ENCODE measurements at places on chromosomes 2 and 18.

DNA sequence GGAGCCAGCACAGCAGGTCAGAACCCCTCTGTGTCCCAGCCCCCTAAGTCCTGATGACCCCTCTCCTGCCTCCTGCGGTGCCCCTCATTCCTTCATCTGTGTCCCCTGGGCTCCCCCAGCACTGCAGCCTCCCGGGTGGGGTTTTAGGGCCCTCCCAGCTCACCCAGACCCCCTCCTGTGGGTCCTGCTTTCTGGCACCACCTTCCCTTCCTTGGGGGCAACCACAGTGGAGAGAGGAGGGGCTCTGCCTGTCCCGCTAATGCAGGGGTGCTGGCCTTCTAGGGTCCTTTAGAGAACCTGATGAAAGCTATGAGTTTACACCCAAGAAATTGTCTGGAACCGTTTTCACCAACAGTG lies 42.7 kb upstream of the ALPP start:
- no peak for DNase-seq

DNA sequence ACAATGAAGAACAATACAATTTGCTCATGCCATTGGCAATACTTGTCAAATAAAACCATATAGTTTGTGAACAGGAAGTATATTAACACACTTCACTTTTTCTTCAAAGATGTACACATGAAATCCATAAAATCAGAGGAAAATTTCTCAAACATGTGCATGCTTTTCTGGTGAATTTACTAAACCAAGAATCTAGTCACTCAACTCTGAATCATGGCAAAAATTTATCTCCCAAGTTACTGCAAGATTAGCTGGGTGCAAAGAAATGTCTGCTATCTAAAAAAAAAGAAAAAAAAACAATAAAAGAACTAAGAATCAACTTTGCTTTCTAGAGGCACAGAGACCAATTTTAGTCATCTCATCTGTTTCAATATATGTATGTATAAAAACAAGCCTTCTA lies 419.2 kb downstream of the NR4A2 start:
- DNase-seq = no peak

GRCh38 chr2:175889701-175890302 lies 112.3 kb downstream of the LNPK start:
- DNase-seq = no peak

DNA sequence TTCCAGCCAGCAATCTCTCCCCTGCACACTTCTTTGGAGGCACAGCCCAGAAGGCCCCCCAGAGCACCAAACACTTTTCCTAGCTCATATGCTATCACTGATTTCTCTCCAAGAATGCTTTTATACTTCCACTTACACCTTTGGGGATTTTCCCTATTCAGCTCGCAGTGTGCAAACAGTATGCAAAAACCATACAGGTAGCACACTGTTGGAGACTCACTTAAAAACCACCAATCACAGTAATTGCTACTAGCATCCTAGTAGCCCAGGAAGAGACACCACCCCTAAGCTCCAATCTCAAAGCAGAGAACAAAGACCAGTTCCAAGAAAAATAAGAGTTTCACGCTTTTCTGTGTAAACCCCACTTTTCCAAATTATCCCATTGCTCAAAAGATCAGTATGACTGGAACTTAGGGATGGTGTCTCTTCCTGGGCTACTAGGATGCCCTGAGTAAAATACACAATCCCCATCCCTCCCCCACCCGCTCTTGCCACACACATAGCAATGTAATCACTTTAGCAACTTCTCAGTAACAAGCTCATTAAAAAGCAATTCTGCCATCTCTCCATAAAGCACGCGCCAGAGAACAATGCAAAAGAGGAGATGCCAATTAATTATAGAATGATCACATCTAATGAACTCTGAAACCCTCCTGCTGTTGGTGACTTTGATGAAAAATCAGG lies 43.0 kb downstream of the KLF7 start:
- DNase-seq = no peak

GRCh38 chr2:201496785-201497184 lies 45.2 kb downstream of the STRADB start:
- no peak for DNase-seq

- DNase-seq = no peak
Measured at GRCh38 chr18:22285361-22286140, 116.2 kb downstream of the GATA6 start.

DNA sequence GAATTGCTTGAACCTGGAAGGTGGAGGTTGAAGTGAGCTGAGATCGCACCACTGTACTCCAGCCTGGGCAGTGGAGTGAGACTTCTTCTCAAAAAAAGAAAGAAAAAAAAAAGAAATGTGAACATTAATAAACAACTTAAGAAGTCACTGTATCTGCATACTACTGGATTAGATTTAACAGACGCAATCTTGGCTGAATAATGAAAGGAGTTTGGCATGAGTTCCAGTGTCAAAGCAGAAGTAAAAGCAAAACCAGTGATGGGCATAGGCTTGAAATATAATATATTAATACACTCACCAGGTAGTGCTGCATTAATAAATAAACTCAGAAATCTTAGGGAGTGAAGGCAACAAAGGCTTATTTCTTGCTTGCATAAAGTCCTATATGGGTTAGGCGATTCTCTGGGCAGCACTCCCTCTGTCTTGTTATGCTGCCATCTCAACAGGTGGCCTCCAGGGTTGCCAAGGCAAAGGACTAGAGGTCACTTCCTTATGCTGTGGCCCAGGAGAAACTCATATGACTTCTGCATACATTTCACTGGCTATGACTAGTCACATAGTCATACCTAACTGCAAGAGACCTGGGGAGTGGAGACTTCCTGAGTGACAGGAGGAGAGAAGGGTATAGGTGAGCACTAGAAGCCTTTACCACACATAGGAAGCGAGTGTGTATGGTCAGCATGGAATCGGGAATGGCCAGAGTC lies 296.2 kb upstream of the SPRED2 start:
- DNase-seq = no peak

- DNase-seq = no peak
Measured at GRCh38 chr2:84424152-84424551, 34.9 kb downstream of the SUCLG1 start.

DNA sequence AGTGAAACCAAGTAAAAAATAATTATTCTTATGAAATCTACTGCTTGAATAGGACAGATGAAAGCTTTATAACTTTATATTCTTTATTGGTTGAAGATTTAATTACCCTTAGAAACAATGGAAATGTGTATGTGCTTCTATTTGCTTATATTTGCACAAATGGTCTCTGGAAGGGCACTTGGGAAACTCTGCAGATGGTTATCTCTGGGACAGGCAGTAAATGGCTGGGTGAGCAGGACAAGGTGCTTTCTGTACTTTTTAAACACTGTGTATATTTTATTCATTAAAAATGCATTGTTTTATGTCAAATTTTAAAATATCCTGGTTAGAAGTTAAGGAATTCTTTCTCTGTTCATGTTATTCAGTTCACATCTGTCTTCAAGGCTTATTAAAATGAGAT lies 131.1 kb downstream of the LRRTM4 start:
- no peak for DNase-seq

- no peak for DNase-seq
Measured at GRCh38 chr2:113060396-113060795, 1.4 kb downstream of the IL36RN start.

DNA sequence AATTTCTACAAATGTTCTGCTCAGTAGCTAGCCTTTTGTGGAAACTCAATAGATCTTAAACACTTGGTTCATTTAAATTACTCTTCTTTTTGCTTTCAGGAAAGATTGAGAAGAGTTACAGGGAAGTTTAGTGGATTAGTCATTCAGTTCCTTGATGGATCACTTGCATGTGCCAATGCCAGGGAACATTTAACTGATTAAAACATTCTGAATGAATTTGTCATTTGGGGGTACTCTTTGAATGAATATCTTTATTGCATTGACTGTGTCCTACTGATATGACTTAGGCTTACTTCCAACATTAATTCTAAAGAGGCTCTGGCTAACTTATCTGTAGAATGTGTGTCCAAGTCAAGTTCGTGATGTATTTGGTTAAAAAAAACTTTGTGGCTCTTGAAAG lies 199.8 kb downstream of the PLCL1 start:
- DNase-seq = no peak

DNA sequence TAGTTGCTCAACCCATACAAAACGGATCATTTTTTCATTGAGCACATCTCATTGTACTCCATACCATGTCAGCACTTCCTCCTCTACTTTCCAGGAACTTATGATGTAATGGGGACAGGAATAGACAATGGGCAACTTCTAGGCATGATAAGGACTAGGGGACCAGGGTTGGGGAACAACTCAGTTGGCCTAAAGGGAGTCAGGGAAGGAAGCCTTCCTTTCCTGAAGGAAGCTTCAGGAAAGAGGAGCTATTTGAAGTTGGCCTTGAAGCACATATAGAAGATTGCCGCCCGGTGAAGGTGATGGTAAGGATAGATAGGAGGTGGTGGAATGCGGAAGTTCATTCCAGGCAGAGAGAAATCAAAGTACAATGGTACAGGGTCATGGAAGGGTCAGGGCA lies 283.9 kb downstream of the SLC8A1 start:
- no peak for DNase-seq

DNA sequence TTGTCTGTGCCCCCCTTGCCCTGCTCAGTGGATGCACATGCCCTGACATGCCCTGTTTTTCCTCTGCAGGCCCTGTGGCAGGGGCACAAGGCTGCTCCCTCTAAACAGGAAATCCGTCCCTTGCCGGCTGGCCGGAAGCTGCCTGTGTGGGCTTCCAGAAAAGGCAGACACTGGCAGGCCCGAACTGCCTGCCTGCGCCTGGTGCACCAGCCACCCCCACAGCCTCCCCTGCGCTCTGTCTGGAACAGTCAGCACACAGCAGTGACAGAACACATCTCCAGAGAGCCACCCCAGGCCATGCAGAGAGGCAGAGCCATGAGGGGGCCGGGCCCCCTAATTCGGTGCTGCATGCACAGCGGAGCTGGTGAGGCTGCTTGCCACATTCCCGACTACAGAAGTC lies 33.5 kb downstream of the LOXHD1 start:
- DNase-seq = no peak

- no peak for DNase-seq
Measured at GRCh38 chr2:96315400-96316071, 9.6 kb upstream of the ITPRIPL1 start.

- DNase-seq = no peak
Measured at GRCh38 chr2:43060390-43061016, 165.9 kb downstream of the ZFP36L2 start.

DNA sequence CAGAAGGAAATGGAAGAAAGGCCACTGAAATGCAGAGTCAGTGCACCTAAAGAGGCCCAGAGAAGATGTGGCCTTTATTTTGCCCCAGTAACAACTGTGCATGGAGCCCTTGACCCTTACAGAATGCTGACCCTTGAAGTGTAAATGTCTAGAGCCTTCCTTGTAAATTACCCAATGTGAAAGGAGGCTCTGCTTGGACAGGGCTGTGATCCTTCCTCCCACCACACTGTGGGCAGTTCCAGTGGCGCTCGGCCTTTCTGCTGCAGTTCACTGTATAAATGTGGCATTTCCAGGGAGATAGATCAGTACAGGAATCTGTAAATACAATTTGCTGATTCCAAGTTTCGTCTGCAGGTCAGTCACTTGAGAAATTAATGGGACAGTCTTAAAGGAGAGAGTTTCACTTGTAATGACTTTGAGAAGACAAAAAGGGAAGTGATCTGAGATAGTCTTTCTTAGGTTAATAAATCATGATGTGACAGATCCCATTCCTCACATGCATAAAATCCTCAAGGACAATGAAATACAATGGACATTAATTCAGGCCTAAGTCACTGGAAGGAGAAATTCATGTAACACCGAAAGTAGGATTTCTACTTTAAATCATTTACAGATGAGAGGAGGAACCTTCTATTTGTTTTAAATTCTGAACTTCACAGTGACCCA lies 133.8 kb upstream of the LMAN1 start:
- DNase-seq = peak; percentile 28

DNA sequence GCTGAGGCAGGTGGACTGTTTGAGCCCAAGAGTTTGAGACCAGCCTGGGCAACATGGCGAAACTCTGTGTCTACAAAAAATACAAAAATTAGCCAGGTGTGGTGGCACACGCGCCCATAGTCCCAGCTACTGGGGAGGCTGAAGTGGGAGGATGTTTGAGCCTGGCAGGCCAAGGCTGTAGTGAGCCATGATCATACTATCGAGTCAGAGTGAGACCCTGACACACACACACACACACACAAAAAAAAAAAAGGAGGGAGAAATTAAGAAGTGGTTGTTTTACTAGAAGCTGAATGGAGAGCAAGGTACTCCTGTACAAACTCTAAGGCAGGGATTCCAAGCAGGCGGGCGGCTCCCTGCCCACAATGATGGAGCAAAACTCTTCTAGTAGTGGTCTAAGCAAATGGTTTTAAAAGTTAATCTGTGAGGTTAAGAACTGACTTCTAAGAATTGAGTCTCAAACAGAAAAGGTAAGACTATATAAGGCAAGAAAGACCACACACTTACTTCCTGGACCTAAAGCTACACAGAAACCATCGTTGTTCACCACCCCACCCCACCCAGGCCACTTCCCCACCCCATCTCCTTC lies 2.6 kb downstream of the ANKRD44 start:
- no peak for DNase-seq

GRCh38 chr2:68741805-68742306 lies 7.2 kb downstream of the ARHGAP25 start:
- no peak for DNase-seq

GRCh38 chr2:200787351-200788120 lies 24.2 kb upstream of the BZW1 start:
- no peak for DNase-seq

GRCh38 chr2:149313512-149313972 lies 16.8 kb upstream of the LYPD6 start:
- DNase-seq = peak; percentile 36

GRCh38 chr2:188850786-188851185 lies 123.4 kb upstream of the COL3A1 start:
- DNase-seq = no peak

DNA sequence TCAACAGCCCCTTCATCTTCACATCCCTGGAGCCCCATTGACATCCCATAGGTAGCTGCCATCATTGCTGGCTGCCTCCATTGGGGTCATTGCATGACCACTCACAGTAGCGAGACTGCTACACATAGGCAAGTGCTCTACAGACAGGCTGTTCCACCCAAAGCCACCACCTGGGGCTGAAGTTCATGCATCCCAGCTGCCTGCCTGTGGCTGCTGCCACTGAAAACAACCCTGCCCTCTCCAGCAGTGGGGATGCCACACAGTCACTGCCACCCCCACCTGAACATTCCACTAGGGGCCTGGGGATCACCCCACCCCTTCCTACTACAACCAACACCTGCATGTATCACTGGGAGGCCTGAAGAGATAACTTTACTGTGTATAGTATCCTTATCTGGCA lies 59.5 kb upstream of the CTAGE1 start:
- no peak for DNase-seq

GRCh38 chr2:105526000-105526925 lies 127.4 kb upstream of the FHL2 start:
- DNase-seq = no peak

- DNase-seq = peak; percentile 62
Measured at GRCh38 chr2:85133751-85134254, 611 bp downstream of the TCF7L1 start.

DNA sequence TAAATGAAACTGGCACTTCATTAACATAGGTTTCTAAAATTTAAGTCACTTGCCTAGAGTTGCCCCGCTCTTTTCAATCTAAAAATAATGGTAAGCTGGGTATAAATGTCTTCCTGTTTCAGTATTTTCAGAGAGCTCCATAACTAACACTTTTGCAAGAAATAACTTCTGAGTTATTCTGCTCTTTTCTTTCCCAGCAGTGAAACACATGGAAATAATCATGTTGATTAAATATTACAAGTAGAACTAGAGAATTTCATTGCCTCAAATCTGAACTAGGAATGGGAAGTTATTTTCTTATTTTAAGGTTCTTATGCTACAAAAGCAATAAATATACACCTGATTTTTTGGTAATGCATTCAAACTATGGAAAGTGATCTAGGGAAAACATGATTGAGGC lies 257.4 kb downstream of the IKZF2 start:
- no peak for DNase-seq

- DNase-seq = no peak
Measured at GRCh38 chr2:50448556-50448955, 583.4 kb downstream of the NRXN1 start.
